ENCODE measurements at places on chromosomes 4 and X.
A peak's percentile ranks its signal among the peaks of the same experiment; 100 is the strongest.

GRCh38 chr4:90745176-90745575 lies 618.0 kb downstream of the CCSER1 start:
- no peak for DNase-seq

DNA sequence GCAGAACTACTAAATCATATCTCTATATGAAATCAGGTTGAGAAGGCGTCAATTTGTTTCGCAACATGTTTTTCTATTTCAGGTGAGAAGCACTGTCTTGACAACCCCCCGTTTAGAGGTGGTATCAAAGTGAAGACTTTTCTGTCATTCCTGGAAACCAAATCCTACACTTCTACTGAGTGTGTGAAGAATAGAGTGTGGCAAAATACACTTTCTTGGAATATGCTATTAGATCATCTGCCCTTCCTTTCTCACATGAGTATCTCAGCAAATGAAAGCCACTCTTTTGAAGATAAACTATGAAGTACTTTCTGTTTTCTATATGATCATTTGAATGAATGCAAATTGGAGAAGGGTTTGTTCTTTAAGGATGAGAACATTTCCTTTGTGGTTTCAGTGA lies 174.0 kb upstream of the FMR1 start:
- DNase-seq = no peak

- DNase-seq = no peak
Measured at GRCh38 chr4:4386296-4386735, 586 bp upstream of the NSG1 start.

- no peak for DNase-seq
Measured at GRCh38 chrX:76183289-76184049, 10.6 kb downstream of the PBDC1 start.

DNA sequence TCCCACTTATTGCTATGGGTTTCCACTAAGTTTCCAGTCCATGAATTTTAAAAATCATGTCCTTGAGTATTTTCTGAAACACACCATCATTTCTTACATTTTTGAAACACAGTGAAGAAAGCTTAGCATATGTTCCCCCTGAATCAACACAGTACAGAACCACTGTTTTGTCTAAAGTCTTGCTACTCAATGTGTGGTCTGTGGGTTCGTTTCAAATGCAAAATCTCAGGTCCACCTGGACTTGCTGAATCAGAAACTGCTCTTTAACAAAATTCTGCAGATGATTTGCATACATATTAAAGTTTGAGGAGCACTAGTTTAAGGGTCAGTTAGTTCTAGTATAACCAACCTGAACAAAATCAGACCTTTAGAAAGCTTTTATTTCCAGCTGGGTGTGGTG lies 60.4 kb downstream of the SUPT20HL2 start:
- no peak for DNase-seq

DNA sequence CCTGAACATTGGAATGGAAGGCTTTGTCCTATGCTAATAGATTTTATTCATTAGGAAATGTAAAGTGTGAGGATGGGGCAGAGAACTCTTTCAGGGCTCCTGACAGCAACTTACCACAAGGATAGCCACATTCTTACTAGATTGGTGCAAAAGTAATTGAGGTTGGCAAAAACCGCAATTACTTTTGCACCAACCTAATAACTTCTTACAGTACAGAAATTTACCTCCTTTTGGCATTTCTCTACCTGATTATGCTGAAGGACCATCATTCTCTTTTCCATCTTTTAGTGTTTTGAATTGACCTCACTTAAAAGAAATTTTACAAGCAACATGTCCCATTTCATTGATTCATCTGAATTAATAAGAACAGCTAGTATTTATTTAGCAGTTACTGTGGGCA lies 109.2 kb upstream of the AP1S2 start:
- DNase-seq = no peak

- DNase-seq = peak; percentile 39
Measured at GRCh38 chr4:2009651-2010233, 968 bp upstream of the NELFA start.

DNA sequence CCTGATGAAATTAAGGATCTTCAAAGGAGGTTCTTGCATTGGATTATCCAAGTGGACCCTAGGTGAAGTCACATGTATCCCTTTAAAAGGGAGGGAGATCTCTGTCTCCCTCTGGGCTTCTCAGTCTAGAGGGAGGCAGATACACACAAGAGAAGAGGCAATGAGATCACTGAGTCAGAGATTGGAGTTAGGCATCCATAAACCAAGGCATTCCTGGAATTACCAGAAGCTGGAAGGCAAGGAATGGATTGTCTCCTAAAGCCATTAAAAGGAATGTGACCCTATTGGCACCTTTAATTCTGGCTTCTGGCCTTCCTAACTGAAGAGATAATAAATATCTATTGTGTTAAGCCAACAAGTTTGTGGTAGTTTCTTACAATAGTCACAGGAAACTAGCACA lies 383.2 kb downstream of the PACRGL start:
- DNase-seq = no peak
